CD4-positive, alpha-beta T cell treated with Interleukin-10 for 1 hour (primary cell): ENCODE measurements at places on chromosomes 7 and 10.

DNA sequence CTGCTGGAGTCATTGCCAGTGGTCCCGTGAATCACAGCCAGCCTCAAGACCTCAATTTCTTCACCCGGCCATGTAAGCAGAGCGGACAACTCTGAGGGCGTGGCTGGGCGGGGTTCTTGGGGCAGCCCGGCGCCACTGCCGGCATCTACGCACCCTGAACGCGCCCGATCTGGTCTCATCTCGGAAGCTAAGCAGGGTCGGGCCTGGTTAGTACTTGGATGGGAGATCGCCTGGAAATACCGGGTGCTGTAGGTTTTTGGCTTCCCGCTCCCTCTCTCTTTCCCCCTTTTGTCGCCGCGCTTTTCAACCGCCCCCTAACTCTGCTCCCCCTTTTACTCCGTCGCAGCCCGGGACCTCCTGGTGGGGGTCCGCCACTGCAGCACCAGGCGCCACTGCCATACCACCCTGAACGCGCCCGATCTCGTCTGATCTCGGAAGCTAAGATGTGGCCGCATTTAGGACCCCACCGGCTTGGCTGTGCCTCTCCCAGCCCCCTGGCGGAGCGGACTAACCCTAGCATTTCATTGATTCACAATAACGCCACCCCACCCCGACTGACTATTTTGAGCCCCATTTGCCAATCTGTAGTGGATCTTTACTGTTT, 25.3 kb downstream of the GARIN1A start:
- DNase-seq: peak; percentile 41

DNA sequence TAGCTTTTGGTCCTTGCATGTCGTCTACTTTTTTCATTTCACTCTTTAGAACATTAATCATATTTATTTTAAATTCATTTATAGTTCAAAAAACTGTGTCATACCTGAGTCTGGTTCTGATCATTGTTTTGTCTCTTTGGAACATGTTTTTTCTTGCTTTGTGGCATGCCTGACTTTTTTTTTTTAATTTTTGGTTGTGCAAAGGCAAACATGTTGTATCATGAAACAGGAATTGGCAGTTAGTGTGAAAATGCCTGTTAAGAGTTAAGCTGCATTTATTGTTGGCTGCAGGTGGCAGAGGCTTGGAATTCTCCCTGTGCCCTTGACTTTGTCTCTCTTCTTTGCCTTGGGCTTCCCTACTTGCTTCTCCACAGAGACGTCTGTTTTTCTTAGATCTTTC, 525.0 kb upstream of the ADARB2 start:
- no peak for DNase-seq

DNA sequence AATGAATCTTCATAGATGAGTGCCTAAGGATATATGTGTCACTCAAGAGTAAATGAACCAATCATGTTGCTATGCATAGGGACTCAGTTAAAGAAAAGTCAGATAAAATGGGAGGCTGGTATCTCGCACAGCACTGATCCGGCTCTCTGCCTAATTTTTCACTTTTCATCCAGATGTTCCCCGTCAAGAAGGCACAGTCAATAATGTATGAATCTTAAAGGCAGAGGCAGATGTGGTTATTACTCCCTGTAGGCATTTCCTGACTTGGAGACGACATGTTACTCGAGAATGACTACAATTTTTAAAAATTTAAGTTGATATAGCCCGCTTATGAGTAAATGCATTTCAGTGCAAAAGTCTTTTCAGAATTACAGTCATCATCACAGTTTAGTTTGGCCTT, 113.6 kb downstream of the TBXAS1 start:
- DNase-seq: no peak

GRCh38 chr10:94293354-94293753, 69.4 kb downstream of the NOC3L start:
- no peak for DNase-seq

- no peak for DNase-seq
Measured at GRCh38 chr7:1104516-1105179, 16.7 kb downstream of the GPER1 start.

DNA sequence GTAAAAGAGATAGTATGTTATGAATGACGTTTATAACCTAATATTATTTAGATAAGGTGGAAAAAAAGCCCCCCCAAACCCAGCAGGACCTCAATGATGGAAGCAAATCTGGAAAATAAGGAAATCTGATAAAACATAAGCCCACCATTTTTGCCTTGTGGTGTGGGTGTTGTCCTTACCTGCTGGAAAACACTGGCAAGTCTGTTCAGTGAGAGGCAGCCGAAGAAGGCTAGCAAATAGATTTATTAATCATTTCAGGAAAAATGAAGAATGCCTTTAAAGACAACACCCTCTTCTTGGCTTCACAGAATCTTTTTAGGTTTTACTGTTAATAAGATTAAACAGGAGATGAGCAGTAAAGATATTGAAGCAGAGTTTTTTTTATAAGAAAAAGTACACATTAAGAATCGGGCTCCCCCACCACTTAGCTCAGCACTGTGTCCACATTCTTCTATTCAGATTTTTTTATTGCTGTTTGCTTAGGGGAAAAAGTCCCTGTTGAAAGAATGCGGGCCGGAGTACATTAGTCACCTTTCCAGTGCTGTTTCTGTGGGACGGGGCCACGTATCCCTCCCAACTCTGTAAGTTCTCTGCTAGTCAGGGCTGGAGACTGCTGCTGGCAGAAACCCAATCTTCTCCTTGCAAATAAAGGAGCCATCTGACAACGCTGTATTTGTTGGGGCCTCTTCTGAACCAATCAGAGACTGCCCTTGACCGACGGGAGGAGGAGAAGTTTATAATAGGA, 104.1 kb downstream of the EVX1 start:
- no peak for DNase-seq

GRCh38 chr10:110534571-110534970, 32.9 kb upstream of the SMC3 start:
- no peak for DNase-seq

- DNase-seq: no peak
Measured at GRCh38 chr7:4755045-4755444, 20.4 kb upstream of the AP5Z1 start.

DNA sequence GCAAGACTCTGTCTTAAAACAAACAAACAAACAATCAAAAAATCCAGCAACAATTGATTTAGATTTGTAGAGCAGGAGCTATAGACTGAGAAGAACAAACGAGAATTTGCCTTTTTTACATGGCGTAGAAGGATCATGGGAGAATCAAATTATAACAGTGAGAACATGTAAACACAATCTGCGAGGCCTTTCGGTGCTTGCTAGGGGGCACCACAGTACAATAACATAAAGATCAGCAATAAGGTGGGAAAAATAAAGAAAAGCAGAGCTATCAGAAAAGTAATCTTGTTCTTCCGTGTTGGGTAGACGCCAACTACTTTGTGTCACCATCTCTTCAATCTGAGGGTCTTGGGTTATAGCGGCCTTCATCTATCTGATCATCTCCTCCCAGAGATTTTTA, 82.2 kb downstream of the NOD1 start:
- DNase-seq: no peak

GRCh38 chr7:42753811-42754363, 158.0 kb downstream of the C7orf25 start:
- DNase-seq: no peak

- peak; percentile 5 for DNase-seq
Measured at GRCh38 chr7:105141068-105141467, 127.1 kb downstream of the KMT2E start.

GRCh38 chr7:44740055-44740454, 8.6 kb upstream of the ZMIZ2 start:
- DNase-seq: no peak

GRCh38 chr7:105742787-105743186, 133.6 kb downstream of the ATXN7L1 start:
- no peak for DNase-seq

GRCh38 chr10:3959370-3960325, 174.6 kb upstream of the KLF6 start:
- no peak for DNase-seq

DNA sequence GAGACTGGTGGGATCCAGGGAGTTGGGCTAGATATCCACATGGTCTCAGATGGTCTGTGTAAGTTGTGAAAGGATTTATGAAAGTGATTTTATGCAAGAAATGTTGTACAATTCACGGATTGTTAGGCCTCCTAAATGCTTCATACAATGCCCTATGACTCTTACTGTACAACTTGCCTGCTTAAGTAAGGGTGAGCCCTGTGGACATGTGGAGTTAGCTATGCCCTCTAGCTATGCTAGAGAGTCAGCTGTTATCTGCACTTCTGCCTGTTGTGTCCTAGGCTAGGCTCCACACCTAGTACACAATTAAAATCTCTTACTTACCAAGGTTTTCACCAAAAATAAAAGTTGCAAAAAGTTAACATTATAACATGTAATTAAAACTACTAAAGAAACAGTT, 1.7 kb upstream of the CFAP43 start:
- no peak for DNase-seq

- DNase-seq: no peak
Measured at GRCh38 chr10:74233281-74233680, 82.3 kb downstream of the ADK start.

GRCh38 chr10:73744664-73744975, 448 bp downstream of the SEC24C start:
- peak; percentile 57 for DNase-seq

DNA sequence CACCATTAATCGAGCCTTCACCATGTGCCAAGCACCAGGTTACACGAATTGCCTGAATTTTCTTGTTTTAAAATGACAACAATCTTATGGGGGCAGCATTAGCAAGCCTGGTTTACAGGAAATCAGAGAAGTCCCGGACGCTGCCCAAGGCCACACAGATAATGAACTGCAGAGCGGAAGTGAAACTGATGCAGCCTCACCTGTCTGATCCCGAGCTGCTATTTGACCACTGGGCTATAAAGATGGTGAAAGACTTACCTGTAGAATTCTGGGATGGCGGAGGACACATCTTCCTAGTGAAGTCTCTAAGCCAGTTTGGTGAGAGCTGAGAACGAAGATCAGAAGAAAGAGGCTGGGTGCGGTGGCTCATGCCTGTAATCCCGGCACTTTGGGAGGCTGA, 21.7 kb upstream of the GALNTL5 start:
- DNase-seq: no peak

GRCh38 chr10:131872827-131873375, 27.9 kb upstream of the PPP2R2D start:
- DNase-seq: no peak

DNA sequence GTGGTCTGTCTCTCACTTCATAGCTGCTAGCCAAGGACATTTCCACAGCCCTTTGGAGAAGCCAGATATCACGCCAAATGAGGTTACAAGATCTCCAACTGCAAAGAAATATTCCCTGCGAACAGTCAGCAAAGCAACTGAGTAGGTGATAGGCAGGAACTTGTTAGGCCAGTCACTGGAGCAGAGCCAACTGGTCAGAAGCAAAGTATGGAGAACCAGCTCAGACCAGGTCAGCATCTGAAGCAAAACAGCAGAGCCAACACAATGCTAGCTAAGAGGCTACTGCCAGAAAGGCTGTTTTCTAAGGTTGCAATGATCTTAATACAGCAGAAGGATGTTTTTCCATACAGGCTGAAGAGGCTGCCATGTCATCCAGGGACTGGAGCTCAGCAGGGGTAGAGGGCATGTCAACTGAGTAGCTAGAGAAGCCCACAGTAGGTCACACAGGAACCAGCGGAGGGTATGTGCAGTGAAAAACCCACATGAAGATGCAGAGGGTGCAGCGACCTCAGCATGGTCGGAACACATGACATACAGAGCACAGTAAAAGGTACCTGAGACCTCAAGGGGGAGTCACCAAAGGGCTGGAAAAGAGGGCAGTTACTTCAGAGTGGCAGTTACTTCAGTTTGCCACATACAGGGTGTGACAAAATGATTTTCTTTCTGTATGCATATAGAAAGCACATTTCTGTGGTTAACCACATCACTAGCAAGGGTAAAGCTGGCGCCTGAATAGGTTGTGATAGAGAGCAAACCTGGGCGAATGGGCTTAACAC, 8.9 kb downstream of the SEC31B start:
- DNase-seq: peak; percentile 80

DNA sequence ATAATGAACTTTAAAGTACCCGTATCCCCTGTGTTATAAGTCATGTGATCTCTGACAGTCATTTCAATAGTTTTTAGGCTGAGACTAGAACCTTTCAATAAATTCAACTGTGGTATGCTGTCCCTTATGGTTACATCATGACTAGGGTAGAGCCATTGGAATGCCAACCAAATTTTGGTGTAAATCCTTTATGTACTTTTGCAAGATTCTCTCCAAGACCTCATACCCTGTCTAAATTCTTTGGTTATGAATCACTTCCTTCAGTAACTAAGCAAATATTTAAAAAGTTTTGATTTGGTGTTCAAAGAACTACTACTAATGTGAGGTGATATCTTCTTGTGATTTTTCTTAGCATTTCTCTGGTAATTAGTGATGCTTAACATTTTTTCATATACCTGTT, 20.8 kb upstream of the OR6B1 start:
- no peak for DNase-seq

DNA sequence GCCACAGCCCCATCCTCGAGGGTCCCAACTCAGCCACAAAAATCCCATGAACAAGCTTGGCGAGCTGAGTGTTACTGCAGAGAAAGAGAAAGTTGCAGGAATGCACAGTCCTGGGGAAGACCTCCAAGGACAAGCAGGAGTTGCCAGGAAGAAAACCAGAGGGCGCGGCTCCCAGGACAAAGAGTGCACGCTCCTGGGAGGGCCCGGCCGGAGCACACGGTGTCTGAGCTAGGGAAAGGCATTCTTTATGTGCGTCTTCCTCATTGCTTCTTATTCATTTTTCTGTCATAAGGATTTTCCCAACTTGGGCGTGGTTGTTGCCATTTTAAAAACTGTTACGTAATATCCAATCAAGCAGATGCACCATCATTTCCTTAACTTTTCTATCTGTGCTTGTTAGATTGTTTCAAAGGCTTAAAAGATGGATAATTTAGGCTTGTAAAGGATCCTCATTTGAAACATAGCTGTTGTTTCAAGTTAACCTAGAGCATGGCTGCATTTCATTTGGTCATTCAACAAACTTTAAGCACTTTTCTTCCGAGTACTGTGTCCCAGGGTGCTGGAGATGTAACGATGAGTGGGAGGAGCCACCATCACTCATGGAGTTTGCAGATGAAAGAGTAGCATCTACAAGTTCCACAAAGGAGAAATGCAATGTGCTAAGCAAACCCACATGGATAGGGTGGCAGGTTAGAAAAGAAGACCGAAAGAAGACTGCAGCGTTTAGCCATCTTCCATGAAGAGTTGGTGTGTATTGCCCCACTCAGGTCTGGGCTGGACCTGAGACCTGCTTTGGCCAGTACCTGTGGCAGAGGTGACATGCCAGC, 5.6 kb upstream of the CNPY1 start:
- no peak for DNase-seq

DNA sequence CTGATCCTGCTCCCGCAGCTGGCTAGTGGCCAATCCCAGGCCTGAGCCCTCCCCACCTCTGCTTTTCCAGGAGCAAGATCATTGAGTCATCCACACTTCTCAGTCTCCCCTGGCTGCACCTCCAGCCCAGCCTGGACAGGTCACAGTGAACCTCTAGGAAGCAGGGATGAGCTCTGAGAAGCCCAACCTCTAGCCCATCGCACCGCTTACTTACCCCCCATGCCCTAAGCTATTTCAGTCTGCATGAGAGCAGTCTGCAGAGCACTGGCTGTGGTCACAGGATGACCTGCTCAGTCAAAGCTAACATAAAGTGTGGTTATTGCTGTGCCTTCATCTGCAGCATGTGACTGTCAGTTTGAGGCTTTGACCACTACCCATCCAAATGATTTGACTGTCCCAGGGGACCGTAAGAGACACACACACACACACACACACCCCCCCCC, 129.2 kb downstream of the SORBS1 start:
- no peak for DNase-seq

GRCh38 chr7:107560898-107561516, 2.7 kb downstream of the COG5 start:
- peak; percentile 47 for DNase-seq
